ENCODE measurements at places on chromosomes 1 and 21.
A peak's percentile ranks its signal among the peaks of the same experiment; 100 is the strongest.

- DNase-seq = no peak
These were observed 4.4 kb downstream of the TMEM35B start for GRCh38 chr1:34980715-34981114.

DNA sequence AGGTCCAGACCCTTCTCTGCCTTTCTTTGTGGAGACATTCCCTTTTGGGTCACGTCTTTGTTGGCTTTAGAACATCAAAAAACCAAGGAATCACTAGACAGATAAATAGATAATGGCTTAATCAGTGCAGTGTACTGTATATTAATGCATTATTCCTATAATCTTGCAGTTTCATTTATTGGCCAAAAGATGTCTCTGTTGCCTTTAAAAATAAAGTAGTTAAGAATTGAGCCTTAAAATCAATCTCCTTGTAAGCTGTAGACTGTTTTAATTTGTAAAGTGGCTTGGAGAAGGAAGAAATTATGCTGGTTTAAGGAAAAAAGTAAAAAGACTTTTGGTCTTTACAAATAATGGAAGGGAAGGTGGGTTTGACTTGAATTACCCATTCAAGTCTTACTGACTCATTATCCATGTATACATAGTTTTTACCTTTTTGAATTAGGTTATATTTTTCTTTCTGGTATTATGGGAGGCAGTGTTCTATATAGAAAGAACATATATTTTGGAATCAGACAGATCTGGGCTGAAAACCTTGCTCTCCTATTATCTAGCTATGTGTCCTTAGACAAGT lies 84.6 kb downstream of the VPS13D start:
- peak; percentile 35 for DNase-seq

DNA sequence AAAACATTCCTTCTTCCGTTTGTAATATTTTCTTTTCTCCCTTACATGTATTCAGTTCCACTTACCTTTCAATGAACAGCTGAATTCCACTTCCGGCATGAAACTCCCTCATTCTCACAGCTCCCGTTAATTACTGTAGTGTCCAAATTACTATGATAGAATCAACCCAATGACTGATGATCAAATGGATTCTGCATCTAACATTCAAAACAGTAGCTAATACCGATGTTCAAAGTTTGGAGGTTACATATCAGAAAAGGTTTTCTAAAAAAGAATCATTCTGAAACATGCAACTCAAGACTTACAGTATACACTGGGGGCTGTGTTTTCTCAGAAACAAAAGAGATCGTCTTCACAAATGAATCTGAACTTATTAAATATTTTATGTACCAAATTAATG lies 77.2 kb downstream of the PTPRC start:
- no peak for DNase-seq

GRCh38 chr1:90712153-90712856 lies 4.8 kb downstream of the BARHL2 start:
- no peak for DNase-seq

GRCh38 chr21:41369105-41369919 lies 7.5 kb downstream of the MX2 start:
- DNase-seq = peak; percentile 87

DNA sequence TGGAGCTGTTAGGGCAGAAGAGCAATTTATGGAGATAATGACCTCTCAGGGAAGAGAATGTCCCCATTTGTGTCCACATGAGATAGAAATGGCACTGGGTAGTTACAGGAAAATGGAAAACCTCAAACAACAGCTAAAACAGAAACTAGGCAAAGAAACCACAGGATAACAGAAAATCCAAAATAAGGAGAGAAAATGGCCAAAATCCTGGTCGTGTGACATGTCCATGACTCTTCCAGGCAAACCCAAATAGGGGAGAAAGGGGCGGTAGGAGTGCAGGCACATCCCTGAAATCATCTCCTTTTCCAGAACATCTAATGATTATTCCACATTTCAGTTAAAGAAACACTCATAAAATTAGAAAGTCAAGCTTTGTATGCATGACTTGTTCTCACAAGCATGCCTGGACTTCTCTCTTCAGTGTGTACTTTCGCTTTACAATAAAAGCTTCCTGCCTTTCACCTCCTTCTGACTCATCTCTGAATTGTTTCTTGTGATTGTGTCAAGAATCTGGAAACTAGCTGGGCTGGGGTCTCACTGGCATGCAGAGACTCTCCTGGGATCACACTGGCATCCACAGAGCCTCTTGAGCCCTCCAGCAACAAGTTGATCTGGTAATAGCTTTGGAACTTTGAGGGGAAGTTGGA lies 171.4 kb upstream of the ZP4 start:
- no peak for DNase-seq

- no peak for DNase-seq
These were observed 12.6 kb downstream of the RIMKLA start for GRCh38 chr1:42392967-42393848.

DNA sequence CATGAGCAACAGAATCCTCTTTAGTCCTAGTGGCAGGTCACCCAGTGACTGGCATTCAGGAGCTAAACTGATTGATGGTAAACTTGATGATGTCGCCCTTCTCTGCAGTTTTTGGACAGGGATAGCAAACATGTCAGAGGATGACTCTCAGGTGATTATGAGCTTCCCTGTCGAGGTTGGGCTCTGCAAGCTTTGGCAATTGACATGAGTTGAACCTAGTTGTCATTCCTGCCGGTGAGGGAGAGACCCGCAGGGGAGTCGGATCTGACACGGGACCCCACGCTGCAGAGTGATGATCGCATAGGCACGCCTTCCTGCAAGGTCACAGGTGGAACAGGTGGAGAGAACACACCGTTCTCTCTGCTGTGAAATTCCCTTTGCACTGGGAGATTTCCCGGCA lies 438.0 kb upstream of the VAMP3 start:
- DNase-seq = no peak

- DNase-seq = no peak
These were observed 46.7 kb upstream of the HAO2 start for GRCh38 chr1:119321666-119322419.

DNA sequence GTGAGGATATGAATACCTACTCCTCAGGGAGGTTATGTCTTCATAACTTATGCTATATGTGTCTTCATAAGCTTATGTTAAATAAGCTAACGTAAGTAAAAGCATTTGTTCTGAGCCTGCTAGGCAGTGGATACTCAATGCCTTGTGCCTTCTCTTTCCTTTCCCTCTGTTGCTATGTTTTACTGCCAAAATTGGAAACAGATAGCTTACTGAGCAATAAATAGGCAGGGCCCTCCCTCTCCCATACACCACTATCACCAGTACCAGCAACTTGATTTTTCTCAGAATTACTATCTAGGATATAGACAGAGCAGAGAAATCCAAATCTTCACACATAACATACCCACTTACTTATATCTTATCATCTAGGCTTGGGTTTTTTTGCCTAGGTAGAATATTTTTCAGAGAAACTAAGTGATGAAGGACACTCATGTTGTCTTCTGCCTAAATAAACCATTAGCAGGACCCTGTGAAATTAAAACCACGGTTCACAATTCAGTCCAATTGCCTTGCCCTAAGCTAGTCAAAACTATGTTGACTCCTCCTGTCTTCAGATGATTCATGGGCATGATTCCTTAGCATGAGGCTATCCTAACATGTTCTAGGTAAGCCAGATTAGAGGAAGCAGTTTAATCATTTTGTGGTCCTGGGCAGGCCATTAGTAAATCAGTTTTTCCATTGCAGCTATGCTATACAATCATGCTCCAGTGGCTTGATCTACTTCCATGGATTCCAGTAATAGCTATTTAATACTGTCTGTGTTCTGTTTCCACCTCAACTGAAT lies 15.9 kb upstream of the LRRC8C start:
- no peak for DNase-seq

- no peak for DNase-seq
These were observed 20.7 kb downstream of the PPP1R15B start for GRCh38 chr1:204390751-204391466.

- no peak for DNase-seq
These were observed 305.5 kb downstream of the NFIA start for GRCh38 chr1:61387829-61388228.

DNA sequence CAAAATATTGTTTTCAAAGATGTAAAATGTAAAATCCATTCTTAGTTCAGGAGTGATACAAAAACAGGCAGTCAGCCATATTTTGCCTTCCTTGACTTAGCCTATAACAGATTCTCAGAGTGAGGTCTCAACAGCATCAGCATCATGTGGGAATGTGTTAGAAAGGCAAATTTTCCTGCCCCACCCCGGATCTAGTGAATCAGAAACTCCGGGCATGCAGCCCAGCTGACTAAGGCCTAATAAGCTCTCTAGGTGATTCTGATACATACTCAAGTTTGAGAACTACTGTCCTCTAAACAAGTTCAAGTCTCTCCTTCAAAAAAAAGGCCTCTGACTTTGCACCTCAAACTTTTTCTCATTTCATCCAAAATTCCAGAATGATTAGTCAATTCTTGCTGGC lies 46.9 kb upstream of the PRRC2C start:
- DNase-seq = no peak

DNA sequence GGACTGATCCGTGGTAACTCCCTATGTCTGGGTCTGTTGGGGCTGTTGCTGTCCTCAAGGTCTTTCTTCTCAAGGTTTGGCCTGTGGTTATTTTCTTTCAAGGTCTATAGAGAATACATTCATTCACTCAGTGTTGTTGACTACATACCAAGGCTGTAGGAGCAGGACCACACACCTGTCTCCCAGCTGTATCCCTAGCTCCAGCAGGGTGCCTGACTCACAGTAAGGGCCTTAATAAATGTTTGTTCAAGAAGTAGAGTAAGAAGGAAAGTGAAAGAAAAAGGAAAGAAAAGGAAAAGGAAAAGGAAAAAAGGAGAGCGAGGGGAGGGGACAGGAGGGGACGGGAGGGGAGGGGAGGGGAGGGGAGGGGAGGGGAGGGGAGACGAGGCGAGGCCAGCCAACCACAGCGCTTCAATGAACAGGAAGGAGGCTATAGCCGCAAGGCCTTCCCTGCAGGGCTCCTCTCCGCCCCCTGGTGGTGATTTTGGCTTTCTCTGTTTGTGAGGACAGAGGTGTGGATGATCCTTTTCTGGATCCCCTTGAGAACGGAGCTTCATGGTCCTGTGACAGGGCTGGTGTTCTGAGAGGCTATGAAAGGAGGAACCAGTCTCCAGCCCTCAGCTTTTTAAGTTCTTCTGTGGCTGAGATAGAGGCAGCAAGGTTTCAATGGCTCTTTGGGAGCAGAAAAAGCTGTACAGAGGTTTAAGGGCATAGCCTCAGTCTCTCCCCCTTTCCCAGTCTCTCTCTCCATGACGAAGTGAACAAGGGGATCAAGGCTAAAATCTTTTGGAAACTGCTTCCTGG lies 30.6 kb upstream of the LCE5A start:
- DNase-seq = peak; percentile 67

Data from NB4 (cell line).